ENCODE measurements at places on chromosomes 5 and 9. TPM values are rescaled to one million over a fixed set of nuclear protein-coding genes. Genes with fewer than 3 reads are reported as not detected.

Gene ADGRV1
- 150 TPM for total RNA-seq

Gene GLRA1
- not detected for total RNA-seq

Gene NUP155
- total RNA-seq = 45.0 TPM

Gene ACOT12
- 0.98 TPM for total RNA-seq

Gene NTRK2
- total RNA-seq = 151 TPM

Gene PCDHGC5
- total RNA-seq = 4.7 TPM

Gene EQTN
- 1.2 TPM for total RNA-seq

Gene SPATA31E1
- not detected for total RNA-seq

Gene FABP6
- 2.2 TPM for total RNA-seq

Gene SOHLH1
- not detected for total RNA-seq

Gene EDIL3
- total RNA-seq = 37.1 TPM

Gene BHMT
- 0.25 TPM for total RNA-seq

Gene RASEF
- total RNA-seq = 0.25 TPM

Gene CDKN2A
- 1.5 TPM for total RNA-seq

Gene PAIP2
- 85.6 TPM for total RNA-seq

Gene ANKRD33B
- 3.0 TPM for total RNA-seq

Gene FCN1
- 0.98 TPM for total RNA-seq

Gene MOB3B
- 7.6 TPM for total RNA-seq

Gene WDR31
- 2.7 TPM for total RNA-seq

Gene SHC3
- 59.0 TPM for total RNA-seq

Gene CCNB1
- 14.0 TPM for total RNA-seq

Gene FOXE1
- not detected for total RNA-seq

Gene CFAP157
- total RNA-seq = under 0.01 TPM

Gene SARDH
- total RNA-seq = 2.2 TPM

Gene FAM120AOS
- 20.9 TPM for total RNA-seq

Gene PRSS3
- 0.25 TPM for total RNA-seq

Gene DAPK1
- 62.9 TPM for total RNA-seq

Gene HACD4
- total RNA-seq = 0.49 TPM

Gene SIT1
- total RNA-seq = not detected

Gene TEX48
- total RNA-seq = not detected

Gene BRINP1
- 26.1 TPM for total RNA-seq

Gene HCN1
- 14.0 TPM for total RNA-seq

Gene ZNF462
- 78.7 TPM for total RNA-seq

Gene KCTD16
- 17.5 TPM for total RNA-seq

Gene CTXN3
- total RNA-seq = 3.2 TPM

Gene TXNDC8
- total RNA-seq = not detected

Gene SLC6A19
- under 0.01 TPM for total RNA-seq

Gene SLC6A3
- total RNA-seq = not detected

Gene NUDT2
- 12.5 TPM for total RNA-seq

Gene SOX30
- not detected for total RNA-seq

Gene TLX3
- not detected for total RNA-seq

Gene DTWD2
- total RNA-seq = 9.6 TPM

Gene LCN1
- total RNA-seq = not detected

Gene FOXD4L4
- total RNA-seq = 0.25 TPM

Gene INSL4
- not detected for total RNA-seq

Gene TRAF1
- total RNA-seq = 2.0 TPM

Gene TMEM167A
- 91.2 TPM for total RNA-seq

Gene SPATA31D4
- not detected for total RNA-seq

Gene TUSC1
- total RNA-seq = 10.1 TPM

Gene C9orf43
- total RNA-seq = 0.25 TPM

Gene ZBTB6
- 59.7 TPM for total RNA-seq

Gene TNFSF15
- total RNA-seq = under 0.01 TPM

Gene CEMIP2
- 47.0 TPM for total RNA-seq

Gene HNRNPK
- total RNA-seq = 543 TPM

Gene TSSK1B
- total RNA-seq = not detected

Gene CAMK2A
- total RNA-seq = 6.6 TPM

Gene PIP5KL1
- 1.2 TPM for total RNA-seq

Measured in temporal lobe (tissue), 4 donors.